ENCODE measurements at places on chromosomes 5 and 9.
A peak's percentile ranks its signal among the peaks of the same experiment; 100 is the strongest.

DNA sequence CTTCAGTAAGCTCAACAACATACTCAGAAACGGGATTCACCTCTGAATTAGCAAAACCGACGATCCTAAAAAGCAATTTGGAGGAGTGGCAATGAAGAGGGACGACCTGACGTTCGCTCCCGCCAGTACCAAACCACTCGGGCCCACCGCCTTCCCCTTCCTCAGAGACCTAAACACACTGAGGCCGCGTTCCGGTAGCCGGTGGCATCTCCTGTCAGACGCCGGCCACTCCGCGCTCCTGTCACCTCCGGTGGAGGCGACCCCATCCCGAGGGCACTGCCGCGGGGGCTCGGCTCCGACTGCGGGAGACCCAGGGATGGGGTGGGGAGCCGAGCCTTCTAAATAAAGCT is 617 bp downstream of the PPP6C start:
- peak; percentile 12 for DNase-seq

DNA sequence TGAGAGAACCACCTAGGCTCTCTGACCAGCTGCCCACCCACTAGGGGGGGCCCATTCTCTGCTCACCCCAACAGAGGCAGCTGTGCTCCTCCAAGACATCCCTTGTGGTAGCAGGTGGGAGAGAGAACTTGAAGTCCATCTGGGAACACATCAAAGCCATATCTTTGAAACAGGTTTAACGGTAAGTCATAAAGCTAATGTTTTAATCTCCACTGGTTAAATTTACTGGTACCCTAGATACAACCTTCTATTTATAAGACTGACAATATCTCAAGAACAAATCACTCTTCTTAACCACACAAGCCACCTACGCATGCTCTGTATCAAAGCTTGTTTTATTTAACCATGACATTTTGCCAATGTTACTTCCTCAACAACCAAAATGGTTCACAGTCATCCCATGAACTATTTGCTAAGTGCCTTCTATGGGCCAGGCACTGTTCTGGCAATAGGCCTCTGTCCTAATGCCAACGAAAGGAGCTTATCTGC is 20.4 kb downstream of the AUH start:
- no peak for DNase-seq

- DNase-seq = no peak
Observed at GRCh38 chr9:78288214-78288892, 8.6 kb upstream of the PSAT1 start.

DNA sequence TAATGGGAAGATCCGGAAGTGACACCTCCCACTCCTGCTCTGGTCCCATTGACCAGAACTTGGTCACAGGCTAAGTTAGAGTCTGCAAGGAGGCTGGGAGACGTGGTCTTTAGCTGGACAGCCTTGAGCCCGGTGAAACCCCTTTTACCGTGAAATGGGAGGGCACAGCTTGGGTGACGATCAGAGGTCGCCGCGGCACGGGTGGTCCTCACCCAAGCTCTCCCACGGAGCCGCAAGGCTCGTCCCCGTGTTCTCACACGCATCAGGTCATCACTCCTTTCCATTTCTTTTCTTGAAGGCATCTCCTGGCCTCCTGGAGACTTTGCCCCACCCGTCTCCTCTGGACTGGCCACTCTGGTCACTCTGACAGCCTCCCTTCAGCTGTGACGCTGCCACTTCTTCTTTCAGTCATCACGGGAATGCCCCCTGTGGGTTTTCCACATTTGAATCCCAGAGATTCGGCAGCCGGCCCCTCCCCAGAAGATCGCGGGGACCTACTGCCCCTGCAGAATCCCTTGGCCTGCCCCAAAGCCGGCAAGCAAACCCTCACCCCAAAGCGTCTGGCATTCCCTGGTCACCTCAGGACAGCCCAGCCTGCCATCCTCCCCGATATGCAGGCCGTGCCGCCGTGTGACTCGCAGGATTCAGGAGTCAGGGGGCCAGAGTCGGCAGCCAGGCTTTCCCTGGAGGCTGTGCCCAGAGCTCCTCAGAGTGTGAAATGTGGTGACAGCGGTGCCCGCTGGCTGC is 18.9 kb upstream of the EGFL7 start:
- DNase-seq = no peak

- no peak for DNase-seq
Observed at GRCh38 chr5:128876569-128877382, 88.5 kb upstream of the SLC27A6 start.

DNA sequence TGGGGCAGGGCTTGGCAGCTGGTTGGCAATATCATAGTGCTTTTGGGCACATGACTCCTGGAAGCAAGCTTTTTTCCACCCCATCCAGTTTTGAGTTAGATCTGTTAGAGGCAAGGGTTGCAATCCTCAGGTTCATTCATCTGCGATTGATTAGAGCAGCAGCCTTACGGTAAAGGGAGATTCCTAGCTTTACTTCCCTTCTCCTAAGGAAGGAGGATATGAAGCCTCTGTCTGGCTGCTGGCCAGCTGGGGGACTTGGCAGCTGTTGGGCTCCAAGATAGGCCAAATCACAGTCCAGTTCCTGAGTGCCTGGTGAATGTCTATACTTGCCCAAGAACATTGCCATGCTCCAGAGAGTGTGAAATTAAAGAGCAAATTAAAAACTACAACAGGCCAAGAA is 113.4 kb upstream of the CCNH start:
- no peak for DNase-seq

GRCh38 chr9:131813116-131813515 is 73.2 kb upstream of the RAPGEF1 start:
- DNase-seq = no peak

- DNase-seq = no peak
Observed at GRCh38 chr9:82736126-82736525, 326.8 kb downstream of the RASEF start.

DNA sequence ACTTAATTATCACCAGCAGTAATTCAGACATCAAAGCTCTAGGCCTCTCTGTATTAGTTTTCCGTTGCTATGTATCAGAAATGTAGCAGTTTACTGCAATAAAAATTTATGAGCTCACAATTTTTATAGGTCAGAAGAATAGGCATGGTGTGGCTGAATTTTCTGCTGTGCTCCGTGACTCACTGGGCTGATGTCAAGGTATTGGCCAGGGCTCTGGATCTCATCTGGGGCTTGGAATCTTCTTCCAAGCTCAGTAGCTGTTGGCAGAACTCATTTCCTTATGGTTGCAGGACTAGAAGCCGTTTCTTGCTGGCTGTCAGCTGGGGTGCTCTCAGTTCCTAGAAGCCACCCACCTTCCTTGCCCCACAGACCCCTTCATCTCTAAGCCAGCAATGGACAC is 66.3 kb downstream of the PSAT1 start:
- DNase-seq = no peak

DNA sequence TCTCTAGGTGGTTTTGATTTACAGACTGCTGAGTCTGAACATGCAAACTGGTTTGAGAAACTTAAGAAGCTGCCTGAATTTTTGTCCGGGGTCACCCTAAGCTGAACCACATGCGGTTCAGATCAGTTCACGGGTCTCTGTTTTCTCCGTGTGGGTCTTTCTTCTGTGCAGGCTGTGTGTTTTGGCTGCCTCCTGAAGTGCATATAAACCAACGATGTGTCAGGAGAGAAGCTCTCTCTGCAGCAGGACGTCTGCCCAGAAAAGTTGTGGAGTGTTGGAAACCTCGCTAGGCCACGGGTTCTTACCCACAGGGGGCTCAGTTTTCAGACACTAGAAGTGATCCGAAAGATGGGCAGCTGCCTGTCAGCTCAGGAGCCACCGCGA is 364.2 kb downstream of the IRX2 start:
- no peak for DNase-seq

GRCh38 chr5:173201636-173202265 is 33.3 kb downstream of the NKX2-5 start:
- no peak for DNase-seq

DNA sequence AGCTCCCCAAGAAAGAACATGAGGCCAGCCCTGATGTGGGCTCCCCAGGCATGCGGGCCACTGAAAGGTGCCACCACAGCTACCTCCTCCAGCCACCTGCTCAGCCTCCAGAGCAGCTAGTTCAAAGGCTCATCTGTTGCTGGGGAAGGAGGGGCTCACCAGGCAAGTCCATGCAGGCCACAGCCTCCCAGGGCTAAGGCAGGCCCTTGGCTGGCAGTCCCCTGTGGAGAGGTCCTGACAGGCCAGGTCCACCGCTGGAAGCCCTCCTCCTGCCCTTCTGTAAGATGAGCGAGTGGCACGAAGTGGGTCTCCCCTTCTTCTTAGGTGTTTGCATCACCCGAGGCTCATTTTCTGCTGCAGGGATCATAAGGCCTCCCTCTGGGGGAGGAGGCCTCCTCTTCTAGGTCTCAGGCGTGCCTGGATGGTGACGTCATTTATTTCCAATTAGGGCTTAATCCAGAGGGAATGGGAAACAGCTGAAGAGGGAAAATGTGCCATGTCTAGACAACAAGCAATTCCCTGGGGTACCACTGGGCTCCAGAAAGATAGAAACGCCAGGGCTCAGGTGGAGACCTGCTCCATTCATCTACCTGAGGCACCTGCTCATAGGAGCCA is 91.6 kb downstream of the CFAP90 start:
- no peak for DNase-seq

DNA sequence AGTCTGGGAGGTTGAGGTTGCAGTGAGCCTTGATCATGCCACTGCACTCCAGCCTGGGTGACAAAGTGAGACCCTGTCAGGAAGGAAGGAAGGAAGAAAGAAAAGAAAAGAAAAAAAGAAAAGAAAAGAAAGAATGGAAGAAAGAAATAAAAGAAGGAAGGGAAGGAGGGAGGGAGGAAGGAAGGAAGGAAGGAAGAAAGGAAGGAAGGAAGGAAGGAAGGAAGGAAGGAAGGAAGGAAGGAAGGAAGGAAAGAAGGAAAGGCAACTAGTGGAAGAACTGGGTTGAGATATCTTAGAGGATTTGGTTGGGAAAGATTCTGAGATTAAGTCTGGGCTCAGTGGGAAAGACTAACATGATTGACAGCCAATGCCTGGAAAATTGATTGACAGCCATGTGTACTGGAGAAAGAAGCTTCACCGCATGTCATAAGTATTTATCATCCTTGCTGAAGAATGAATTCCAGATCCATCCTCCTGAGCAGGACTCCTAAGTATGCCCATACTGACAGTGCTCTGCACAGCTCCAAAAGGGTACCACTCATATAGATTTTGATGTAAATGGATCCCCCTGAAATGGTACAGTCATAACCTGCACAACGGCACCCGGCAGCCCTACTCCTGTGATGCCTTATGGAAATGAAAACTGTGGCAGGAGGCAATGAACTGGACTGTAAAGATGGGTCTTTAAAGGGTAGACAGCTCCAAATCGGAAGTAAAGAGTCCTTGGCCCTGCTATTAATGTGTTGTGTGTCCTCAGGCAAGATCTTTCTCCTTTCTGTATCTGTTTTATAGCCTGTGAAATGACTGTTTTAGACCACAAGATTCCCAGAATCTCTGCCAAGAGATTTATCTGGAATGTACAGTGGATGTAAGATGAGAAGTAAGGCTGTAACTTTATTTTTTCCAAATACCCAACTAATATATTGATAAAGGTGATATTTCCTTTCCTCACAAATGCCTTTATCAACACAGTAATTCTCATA is 16.9 kb upstream of the ADRA1B start:
- no peak for DNase-seq

- no peak for DNase-seq
Observed at GRCh38 chr5:31913808-31914207, 260.3 kb downstream of the GOLPH3 start.

DNA sequence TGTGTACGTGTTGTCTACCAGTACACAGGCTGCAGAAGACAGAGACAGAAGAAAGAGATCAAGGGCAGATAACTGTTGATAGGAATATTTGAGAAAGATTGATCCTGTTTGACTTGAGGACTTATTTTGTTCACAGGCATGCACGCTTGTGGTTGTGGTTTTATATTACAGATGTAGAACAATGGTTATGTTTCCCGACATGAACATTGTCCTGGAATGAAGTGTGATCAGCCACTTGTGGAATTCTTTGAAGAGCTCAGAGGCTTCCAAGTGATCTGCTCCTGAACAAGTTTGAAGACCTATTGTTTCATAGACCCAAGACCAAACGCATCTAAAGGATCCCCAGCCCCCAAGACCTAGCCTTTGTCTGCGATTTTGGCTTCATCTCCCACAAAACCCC is 13.7 kb downstream of the TEX53 start:
- no peak for DNase-seq

DNA sequence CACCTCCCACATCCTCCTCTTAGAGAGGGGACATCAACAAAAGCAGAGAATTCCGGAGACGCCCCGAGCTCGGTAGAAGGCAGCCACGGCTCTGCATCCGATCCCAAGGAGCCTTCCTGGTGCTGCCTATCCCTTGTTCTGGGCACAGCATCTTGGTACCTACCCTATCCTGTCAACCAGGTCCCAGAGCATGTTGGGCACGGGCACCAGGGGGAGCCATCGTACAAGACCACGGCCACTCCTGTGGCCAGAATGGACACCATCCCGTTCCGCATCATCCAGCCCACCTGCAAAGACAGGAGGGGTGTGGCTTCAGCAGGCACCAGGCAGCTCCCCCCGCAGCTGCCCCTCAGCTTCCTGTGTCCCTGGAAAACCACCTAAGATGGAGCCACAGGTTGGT is 62.7 kb upstream of the ZNF354A start:
- no peak for DNase-seq

GRCh38 chr9:14345354-14346230 is 31.7 kb upstream of the NFIB start:
- DNase-seq = no peak

GRCh38 chr5:35162848-35163709 is 67.2 kb downstream of the PRLR start:
- no peak for DNase-seq

DNA sequence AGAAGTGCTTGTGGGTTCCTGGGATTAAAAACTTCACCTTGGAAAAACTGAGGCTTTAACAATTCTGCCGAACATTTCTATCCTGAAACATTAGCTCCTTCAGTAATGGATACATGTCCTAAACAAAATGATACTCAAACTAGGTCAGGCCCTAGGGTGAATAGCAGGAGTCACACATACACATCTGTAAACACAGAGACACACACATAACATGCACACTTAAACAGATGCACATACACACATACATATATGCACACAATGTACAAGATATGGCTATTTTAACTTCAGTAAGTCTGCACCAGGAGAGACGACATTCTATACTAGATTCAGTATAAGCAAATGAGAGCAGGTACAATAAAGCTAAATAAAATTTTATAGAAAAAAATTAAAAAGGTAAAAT is 124.4 kb downstream of the DCP2 start:
- DNase-seq = no peak

- no peak for DNase-seq
Observed at GRCh38 chr5:101897914-101898313, 398.2 kb downstream of the SLCO4C1 start.
